ENCODE measurements at places on chromosomes 2 and 18.

- DNase-seq = no peak
Measured at GRCh38 chr2:239349453-239350135, 51.2 kb downstream of the HDAC4 start.

DNA sequence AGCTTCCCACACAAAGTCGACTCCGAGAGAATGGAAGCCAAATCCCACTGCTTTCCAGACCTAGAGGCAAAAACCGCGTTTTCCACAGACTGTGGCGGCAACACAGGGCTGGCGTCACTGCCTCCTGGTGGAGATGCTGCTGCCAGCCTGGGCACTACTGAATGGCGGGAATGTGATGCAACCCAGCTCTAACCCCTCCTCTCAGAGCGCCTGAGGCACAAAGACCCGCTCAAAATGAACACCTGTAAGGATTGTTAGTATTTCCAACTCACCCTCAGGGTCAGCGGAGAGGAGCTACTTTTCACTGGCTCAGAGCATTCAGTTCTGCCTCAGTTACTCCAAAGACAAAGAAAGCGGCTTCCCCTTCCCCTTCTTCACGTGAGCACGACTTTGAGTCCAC, 548.0 kb upstream of the SALL3 start:
- DNase-seq = no peak

- no peak for DNase-seq
Measured at GRCh38 chr2:85462322-85462721, 43.8 kb downstream of the SH2D6 start.

DNA sequence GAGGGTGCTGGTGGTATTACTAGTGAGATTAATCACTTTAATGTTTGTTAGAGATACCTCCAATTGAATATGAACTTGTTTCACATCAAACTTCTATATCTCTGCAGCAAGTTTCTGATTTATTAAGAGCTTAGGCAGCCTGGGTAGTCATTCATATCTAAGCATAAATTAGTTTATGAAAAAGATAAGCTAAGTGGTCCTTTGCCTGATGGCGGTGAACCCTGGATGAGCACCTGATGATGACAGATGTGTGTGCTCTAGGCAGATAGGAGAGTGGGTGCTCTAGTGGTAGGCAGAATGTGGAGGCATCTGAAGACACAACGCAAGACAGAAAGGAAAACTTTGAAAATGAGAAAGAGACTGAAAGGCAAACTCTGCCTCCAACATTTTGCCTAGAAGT, 5.0 kb downstream of the FKBP7 start:
- no peak for DNase-seq

GRCh38 chr2:133790711-133791110, 222.4 kb upstream of the NCKAP5 start:
- DNase-seq = no peak

DNA sequence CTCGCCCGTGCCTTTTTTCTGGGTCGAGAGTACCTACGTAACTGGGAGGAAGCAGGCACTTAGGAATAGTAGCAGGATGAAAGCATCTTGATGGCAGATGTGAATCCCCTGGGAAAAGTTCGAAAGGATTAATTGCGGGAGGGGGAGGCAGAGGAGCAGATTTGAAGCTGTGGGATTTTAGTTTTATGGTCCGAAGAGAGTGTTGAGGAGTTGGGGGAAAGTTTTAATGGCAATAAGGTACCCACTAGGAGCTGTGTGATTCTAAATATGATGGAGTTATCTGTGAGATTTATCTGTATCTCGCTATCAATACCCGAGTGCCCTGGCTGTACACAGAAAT, 1.1 kb downstream of the AGFG1 start:
- no peak for DNase-seq

- DNase-seq = no peak
Measured at GRCh38 chr2:120802158-120802557, 66.5 kb downstream of the GLI2 start.

- DNase-seq = no peak
Measured at GRCh38 chr2:98608962-98609604, 694 bp downstream of the UNC50 start.

DNA sequence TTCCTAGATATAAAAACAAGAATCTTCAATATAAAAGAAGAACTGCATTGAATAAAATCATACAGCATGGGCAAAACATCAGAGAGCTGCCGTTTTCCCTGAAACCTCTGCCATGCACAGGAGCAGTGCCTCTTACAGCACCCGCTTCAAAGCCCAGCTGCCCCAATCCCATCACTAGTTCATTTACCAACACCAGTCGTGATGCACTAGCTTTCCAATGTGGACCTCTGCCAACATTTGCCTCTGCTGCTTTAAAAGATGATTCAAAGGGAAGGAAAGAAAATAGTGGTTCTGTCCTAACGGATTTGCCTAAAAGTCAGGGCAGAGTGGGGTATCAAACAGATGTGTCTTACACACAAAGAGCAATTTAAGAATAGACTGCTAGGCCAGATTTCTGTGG, 43.4 kb upstream of the AP1S3 start:
- no peak for DNase-seq

- DNase-seq = no peak
Measured at GRCh38 chr18:38923540-38923939, 1357.9 kb upstream of the CELF4 start.

- no peak for DNase-seq
Measured at GRCh38 chr2:148932536-148932935, 57.5 kb downstream of the KIF5C start.

- no peak for DNase-seq
Measured at GRCh38 chr2:26976237-26976636, 5.8 kb downstream of the MAPRE3 start.

DNA sequence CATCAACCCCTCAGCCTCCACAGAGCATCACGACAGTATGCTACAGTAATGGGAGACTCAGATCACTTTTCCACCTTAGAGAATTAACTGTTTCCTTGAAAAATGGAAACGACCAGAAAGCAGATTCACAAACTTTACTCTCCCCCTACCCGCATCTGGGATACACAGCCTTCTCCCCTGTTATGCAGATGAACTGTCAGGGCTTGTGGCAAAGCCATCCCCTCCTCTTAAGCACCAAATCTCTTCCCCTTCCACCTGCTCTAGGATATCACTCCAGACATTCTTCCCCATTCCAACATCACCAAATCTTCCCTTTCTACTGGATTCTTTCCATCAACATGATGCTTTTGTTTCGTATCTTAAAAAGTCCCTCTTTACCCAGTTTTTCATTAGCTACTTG, 26.4 kb downstream of the NEB start:
- no peak for DNase-seq

GRCh38 chr18:28071199-28071598, 105.7 kb downstream of the CDH2 start:
- no peak for DNase-seq

DNA sequence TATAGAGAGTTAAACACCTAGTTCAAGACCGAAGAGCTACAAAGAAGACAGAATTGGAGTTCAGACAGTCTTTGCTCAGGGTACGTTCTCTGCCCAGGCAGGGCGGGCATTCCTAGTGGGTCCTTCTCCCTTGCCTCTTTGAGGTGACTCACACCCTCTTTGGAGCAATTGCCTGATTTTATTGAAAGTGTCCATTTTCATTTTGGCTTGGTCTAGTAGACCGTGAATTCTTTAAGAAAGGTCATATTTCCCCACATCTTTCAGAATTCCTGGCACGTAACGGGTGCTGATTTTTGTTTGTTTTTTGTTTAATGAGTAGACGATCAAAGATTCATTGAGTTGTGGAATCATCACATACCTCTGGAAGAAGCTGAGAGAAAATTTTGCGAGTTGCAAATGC, 871.5 kb downstream of the RNF144A start:
- no peak for DNase-seq

DNA sequence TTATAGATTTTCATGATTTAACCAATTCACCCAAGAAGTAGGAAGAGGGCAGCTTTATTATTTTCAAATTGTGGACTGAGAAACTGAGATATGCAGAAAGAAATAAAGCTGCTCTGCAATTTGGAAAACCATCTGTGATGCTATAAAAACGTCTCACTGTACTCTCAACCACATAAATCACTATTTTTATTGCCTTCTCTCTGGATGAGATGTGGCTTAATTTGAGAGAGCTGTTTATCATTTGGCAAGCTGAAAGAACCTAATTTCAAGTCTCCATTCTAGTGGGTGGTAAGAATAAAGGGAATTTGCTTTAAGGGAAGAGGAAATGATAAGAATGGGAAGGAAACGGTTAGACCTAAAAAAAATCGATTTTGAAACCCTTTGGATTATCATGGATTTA, 49.9 kb upstream of the CYP1B1 start:
- no peak for DNase-seq

DNA sequence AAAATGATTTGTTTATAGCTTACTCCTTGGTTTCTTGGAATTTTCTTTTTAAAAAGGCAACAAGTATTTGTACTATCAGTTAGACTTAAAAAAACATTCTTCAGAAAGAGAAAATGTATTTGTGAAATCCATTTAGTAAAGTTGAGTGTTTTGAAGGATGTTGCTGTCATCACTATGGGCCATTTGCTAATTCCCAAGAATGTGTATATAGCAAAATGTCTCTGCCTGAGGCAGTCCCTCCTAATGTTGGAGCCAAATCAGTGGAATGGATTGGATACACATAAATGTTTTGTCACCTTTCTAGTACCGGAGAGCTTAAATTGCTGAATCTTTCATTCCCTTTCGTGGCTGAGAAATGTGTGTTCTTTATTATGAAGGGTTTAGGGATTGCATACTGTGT, 890.2 kb upstream of the ZEB2 start:
- no peak for DNase-seq

DNA sequence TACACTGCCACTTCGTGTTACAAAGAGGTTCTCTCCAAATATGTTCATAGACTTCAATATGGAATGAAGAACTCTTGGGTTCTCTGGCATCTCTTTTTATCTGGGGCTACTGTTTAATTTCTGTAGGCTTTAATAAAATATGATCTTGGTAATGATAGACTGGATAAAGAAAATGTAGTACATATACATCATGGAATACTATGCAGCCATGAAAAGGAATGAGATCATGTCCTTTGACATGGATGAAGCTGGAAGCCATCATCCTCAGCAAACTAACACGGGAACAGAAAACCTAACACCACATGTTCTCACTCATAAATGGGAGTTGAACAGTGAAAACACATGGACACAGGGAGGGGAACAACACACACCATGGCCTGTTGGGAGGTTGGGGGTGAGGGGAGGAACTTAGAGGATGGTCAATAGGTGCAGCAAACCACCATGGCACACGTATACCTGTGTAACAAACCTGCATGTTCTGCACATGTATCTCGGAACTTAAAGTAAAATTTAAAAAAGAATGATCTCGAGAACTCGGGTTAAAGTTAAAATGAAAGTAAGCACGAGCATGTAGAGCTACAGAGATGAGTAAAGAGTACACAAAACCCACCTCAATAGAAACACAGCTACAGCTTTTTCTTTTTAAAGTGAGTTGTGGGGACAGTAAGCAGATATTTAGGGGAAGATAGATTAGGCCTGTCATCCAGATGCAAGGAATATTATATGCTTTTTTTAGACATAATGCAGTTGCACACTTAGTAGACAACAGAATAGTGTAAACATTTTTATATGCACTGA, 102.3 kb downstream of the SGPP2 start:
- no peak for DNase-seq

DNA sequence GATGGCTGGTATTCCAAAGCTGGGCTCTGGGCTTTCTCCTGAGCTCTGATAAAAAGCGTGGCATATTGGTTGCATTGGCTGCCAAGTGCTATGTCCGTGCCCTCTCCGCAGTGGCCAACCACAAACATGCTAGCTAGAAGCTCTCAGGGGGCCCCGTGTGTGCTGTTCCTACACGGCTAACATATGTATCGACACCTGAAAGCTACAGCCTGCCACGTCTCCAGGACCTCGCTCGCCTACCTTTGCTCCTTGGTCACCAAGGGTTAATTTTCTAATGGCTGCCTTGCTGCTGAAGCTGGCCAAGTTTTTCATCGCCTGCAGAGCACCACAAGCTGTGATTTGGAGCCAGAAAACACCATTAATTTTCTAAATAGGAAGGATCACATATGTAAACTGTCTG, 888.4 kb downstream of the BCL11A start:
- no peak for DNase-seq

DNA sequence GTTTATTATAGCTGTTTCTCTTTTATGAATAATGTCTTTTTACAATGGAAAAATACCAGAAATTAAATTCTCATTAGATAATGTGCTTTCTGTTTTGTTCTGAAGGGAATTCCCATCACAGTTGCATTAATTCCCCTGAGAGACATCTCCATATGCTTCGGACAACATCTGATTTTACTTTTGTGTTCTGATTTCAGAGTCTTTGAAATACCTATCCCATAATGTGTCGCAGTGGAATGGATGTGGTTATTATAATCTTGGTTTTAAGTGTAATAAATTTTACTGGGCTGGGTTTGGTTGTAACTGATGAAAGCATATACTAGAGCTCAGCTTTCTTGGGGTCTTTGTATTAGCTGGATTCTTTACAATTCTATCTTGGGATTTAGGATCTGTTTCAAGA, 12.5 kb downstream of the SPTBN1 start:
- DNase-seq = no peak

DNA sequence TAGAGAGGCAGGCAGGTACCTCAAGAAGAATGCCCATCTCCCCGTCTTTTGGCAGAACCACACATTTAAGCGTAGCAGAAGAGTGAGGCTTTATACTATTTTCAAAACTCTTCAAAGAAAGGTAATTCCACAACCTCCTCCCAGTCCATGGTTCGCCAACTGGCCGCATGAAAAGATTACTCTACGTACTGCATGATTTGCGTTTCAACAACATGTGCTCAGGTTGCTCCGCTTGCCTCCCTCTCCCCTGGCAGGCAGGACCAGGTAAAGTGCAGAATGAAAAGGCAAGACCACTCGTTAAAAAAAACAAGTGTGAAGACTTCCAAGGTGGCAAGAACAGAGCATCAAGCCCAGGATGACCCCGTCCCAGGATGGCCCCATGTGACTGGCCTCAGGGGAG, 143.7 kb downstream of the SP3 start:
- DNase-seq = no peak

- no peak for DNase-seq
Measured at GRCh38 chr2:119352357-119352756, 14.3 kb downstream of the C2orf76 start.

DNA sequence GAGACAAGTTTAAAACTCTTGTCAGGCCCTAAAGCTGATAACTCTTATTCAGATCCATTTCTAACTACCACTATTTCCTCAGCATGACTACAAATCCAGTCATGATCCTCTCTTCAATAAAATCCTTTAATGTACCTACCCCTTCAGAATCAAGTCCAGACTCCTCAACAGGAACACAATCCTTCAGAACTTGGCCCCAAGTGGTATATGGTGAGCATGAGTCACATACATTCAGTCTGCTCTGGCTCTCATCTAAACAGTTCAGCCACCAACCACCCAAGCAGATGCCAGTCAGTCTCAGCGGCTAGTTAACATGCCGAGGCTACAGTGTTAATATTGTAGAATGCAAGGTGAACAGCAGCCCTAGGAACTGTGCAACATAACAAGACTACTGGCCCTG, 9.7 kb downstream of the LMAN2L start:
- no peak for DNase-seq

DNA sequence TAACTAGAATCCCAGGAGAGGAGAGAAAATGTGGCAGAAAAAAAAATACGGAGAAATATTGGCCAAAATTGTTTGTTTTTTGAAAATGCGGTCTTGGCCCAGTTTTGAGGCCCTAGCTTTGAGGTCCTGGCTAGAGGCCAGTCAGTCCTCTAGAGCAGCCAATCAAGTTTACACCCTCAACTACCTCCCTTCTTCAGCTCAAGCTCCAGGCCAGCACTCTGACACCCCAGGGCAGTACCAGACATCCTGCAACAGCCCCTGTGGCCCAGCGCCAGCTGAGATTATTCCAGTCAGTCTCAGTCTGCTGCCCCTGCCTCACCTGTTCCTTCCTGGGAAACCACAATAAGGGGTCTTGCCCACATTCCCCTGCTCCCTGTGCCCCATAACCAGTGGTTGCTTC, 107.7 kb downstream of the UGGT1 start:
- DNase-seq = peak; percentile 68
